Erythroblast (primary cell): ENCODE measurements at places on chromosomes 4 and X.

DNA sequence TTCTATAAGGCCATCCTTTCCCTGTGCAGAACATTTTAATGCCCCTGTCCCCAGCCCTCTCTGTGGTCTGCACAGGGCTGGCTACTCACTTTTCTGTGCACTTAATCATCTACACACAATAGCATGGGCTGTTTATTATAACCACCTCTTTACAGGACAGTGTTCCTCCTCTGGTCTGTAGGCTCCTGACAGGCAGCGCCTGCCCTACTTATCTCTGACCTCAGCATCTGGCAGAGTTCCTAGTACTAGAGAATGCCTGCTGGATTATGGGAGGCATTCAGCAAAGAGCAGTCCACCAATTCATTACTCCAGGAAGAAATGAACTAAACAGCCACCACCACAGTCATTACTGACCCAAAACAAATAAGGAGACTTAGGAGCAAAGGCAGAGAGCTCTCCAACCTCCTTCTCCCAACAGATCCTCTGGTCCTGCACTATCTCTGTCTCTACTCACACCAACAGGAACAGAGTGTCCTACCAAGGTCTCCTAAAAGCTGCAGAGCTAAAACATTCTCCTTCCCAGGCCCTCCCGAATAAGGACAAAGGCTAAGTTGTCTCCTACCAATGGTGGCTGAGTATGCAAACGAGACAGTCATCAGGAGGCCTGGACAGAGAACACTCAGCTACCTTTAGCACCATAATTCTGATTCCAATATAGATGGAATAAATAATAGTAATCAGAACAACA lies 279.2 kb downstream of the QDPR start:
- DNase-seq: no peak

DNA sequence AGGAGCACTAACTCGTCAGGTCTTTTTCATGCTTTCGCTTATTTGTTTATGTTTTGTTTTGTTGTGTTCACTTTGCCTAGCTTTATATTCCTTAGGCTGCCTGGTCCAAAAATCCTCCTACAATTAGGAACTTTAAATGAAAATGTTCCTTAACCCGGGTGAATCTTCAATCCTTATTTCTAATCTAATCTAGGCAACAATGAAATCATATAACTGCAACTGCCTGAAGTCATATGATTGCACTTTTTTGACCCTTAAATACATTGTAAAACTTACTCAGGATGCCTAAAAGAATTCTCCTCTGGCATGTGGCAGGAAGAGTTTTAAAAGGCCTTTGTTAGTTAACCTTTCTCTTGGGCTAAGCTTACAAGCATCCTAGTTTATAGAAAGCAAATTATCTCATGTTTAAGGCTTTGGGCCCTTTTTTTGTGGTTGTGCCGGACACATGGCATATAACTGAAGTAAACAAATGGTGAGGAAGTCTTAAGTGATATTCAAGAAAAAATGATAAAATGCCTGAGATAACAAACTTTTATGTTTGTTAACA lies 279.4 kb downstream of the FAT4 start:
- DNase-seq: no peak

- DNase-seq: no peak
Observed at GRCh38 chrX:154791467-154791866, 13.8 kb downstream of the MPP1 start.

GRCh38 chr4:139295206-139295941 lies 5.9 kb upstream of the NAA15 start:
- peak; percentile 97 for DNase-seq

DNA sequence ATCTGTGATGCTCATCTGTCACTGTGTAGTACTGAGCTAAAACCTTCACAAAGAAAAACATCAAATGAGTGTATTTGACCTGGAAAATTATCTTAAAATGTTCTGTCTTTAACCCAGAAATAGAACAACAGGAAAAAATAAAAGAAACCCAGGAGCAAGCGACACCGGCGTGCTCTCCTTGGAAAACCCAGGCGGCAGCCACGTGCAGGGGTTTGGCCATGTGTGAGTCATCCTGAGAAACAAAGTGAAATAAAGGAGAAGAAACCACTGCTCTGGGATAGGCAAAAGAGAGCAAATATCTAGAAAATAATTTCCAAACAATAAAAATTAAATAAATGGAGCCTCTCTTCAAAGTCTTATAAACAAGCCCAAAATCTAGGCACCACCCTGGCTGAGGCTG lies 20.0 kb upstream of the TMEM128 start:
- no peak for DNase-seq

- DNase-seq: no peak
Observed at GRCh38 chr4:145279122-145279960, 99.0 kb upstream of the OTUD4 start.

DNA sequence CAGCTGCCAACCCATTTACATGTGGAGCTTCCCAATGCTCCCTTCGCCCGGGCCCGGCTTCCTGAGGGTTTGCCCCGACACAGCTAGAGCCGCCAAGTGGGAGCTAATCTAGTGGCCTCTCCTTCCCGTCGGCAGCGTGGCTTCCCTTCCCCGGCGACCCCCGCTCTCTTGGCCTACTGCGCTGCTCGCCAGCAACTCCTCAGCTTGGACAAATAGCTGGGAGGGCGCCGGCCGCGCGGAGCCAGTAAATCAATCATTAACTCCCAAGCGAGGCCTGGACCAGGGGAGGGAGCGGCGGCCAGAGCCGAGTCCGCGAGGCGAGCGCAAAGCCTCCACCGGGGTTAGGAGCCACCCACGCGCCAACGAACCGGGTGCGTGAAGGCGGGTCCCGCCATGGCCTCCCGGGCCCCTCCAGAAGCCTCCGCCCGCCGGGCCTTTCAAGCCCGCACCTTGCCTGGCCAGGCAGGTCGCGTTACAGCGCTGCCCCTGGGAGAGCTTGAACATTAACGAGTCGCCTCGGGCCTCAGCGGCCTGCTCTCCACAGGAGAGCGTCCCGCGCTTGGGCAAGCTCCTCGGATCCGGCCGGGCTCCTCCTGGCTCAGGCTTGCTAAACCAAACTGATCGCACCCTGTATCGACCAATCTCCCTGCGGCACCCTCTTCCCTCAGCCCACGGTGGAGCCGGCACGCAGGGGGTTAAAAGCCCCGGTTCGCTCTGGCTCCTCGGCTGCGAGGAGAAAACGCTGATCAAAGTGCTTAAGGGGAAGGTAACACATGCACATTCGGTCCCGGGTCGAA lies 10.6 kb upstream of the BCOR start:
- DNase-seq: peak; percentile 58

- no peak for DNase-seq
Observed at GRCh38 chr4:24917076-24917856, 4.4 kb upstream of the CCDC149 start.

DNA sequence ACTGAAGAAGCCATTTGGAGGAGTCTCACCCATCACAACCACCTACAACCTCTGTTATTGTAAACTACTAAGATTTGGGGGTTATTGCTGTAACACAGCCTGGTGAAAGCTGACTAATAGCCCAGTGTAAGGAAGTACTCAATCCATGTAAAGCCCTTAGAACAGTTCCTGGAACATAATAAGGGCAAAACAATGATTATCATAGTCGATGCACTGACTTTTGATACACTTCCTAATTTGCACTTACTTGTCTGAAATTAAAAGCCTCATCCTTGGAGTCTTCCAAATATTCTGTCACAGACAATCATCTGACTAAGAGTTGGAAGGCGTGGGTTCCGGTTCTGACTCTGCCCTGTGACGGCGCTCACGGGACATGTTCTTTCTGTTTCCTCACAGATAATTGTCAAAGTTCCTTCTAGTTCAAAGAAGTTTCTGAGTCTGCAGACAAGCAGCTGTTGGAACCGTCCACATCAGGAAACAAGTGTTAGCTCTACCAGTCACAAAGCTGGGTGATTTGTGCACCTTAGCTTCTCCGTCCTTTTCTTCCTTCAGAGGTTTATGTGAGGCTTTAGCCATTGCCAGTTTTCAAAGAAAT lies 33.4 kb upstream of the RASGEF1B start:
- peak; percentile 59 for DNase-seq

DNA sequence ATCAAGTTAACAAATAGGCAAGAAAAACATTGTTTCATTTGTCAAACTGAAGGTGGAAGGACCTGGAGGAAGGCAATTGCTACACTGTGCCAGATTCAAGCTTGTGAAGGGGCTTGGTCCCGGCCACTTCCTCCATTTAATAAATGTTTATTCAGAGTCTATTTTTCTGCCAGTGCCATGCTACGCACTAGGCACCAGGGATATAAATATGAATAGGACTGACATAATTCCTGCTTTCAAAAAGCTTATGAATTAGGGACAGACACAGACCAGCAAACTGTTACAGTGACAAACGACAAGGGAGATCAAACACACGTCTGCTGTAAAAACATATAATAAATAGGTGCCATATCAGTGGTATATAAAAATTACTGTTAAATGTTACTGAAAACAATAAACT lies 571 bp downstream of the TLR6 start:
- peak; percentile 19 for DNase-seq

DNA sequence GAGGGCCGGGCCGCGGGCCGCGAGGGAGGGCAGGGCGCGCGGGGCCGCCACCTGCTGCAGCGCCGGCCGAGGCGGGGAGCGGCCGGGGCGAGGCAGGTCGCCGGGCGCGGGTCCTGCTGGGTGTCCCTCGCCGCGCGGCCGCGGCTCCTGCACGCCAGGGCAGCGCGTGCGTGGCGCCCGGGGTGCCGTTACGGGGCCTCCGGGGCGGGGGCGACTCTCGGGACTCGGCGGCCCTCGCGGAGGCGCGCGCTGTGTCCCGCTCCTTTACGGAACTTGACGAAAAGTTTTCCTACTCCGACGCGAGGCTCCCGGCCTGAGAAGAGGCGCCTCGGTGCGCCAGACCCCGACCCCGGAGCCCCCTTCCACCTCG lies 329 bp downstream of the TBC1D14 start:
- DNase-seq: peak; percentile 86

DNA sequence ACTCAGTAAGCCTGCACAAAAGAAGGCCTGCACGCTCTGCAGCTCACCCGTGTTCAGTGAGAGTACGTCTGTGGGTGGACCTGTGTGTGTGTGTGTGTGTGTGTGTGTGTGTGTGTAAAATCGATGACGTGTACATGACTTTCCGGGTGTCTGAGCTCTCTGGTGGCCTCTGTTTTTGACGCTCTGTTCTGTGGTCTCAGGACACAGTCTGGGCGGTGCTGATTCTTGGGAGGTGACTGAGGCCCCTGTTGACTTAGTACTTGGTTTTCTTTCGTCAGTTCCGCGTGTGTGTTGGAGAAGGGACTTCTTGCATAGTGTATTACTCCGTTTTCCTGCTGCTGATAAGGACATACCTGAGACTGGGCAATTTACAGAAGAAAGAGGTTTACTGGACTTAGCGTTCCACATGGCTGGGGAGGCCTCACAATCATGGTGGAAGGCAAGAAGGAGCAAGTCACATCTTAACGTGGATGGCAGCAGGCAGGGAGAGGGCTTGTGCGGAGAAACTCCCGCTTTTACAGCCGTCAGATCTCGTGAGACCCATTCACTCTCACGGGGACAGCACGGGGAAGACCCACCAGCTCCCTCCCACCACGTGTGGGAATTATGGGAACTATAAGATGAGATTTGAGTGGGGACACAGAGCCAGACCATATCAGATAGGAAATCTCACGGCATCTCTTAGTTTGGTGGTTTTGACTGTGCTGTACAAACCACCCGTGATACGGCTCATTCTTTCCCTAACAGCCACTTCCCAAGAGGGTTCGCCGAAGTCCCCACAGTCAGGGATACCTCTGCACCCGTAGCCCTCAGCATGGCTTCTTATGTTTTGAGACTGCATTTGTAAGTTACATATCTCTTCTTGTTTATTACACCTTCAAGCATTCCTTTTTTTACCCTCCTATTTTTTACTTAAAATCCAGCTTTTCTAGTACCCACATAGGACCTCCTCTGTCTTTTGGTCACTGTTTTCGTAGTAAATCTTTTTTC lies 24.5 kb downstream of the UVSSA start:
- DNase-seq: no peak
